ENCODE measurements at places on chromosomes 2 and 18. TPM values are rescaled to one million over a fixed set of nuclear protein-coding genes. Genes with fewer than 3 reads are reported as not detected.
A peak's percentile ranks its signal among the peaks of the same experiment; 100 is the strongest.

The CDK15 gene
- not detected for total RNA-seq

The INPP4A gene
- total RNA-seq, result 40.2 TPM

The MRPL30 gene
- total RNA-seq, result 29.4 TPM

The CHN1 gene
- total RNA-seq, result 5.0 TPM

The AKAIN1 gene
- not detected for total RNA-seq

The ASPRV1 gene
- 1.0 TPM for total RNA-seq

The TRIM54 gene
- total RNA-seq, result 0.25 TPM

DNA sequence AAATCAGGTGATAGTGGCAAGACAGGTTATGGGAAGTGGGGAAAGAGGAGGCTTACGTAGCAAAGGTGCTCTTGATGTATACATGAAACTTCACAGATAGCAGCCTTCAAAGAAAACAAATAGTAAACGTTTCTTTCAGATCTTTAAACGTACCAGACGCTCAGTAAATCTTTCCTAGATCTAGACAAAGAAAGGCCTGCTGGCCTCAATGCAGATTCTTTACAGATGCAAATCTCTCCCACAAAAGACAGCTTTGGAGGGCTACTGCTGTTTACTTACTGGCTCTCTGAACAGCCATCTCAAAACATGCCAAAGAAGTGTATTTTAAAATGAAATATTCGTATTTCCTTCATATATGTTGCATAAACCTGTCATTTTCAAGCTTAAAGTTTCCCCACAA lies 1279.9 kb upstream of the NRXN1 start:
- no peak overlapping the region for H3K4me3 ChIP-seq
- DNase-seq, result no peak
- no peaks in the 10 kb centered on the region for H3K36me3 ChIP-seq
- H3K27me3 ChIP-seq, result no peaks in the 10 kb centered on the region
- H3K4me1 ChIP-seq, result no peaks in the 10 kb centered on the region

- H3K27me3 ChIP-seq, result peaks cover 2% of the 10 kb centered on the region
- H3K27ac ChIP-seq, result no peak overlapping the region
- no peak for DNase-seq
- H3K4me1 ChIP-seq, result no peaks in the 10 kb centered on the region
- H3K36me3 ChIP-seq, result no peaks in the 10 kb centered on the region
- no peak overlapping the region for H3K4me3 ChIP-seq
These were observed 26.2 kb upstream of the SPOPL start for GRCh38 chr2:138475277-138475776.

DNA sequence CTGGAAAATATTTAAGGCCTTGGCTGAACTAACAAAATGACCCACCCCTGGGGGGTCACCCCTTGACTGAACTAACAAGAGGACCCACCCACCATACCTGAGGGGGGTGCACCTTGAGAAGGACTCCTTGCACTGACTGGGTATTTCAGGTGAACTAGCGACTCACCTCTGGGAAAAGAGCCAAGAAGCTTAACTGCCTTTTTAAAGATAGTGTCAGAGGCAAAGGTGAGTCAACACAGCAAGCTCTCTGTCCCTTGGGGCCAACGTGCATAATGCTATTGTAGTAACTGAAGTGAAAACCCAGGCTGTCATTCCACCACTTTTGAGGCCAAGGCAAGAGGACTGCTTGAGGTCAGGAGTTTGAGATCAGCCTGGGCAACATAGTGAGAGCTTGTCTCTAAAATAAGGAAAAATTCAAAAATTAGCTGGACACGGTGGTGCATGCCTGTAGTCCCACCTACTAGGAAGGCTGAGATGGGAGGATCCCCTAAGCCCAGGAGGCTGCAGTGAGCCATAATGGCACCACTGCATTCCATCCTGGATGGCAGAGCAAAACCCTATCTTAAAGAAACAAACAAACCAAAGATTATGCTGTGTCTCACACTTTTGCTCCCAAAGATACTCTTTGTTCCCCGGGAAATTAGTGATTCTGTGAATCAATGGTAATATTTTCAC lies 36.4 kb upstream of the ZCCHC2 start:
- H3K4me1 ChIP-seq, result peaks cover 8% of the 10 kb centered on the region
- H3K4me3 ChIP-seq, result no peak overlapping the region
- H3K27me3 ChIP-seq, result peaks cover 3% of the 10 kb centered on the region
- H3K36me3 ChIP-seq, result no peaks in the 10 kb centered on the region
- H3K27ac ChIP-seq, result no peak overlapping the region
- no peak for DNase-seq

GRCh38 chr18:46042571-46043123 lies 29.4 kb downstream of the PSTPIP2 start:
- H3K27ac ChIP-seq, result peak overlapping the region; percentile 5
- peaks cover 40% of the 10 kb centered on the region for H3K4me1 ChIP-seq
- H3K36me3 ChIP-seq, result peaks cover 22% of the 10 kb centered on the region
- peak; percentile 17 for DNase-seq
- no peaks in the 10 kb centered on the region for H3K27me3 ChIP-seq
- no peak overlapping the region for H3K4me3 ChIP-seq

GRCh38 chr2:10487081-10487740 lies 39.1 kb upstream of the ODC1 start:
- no peaks in the 10 kb centered on the region for H3K4me1 ChIP-seq
- H3K4me3 ChIP-seq, result no peak overlapping the region
- H3K27ac ChIP-seq, result no peak overlapping the region
- H3K36me3 ChIP-seq, result no peaks in the 10 kb centered on the region
- no peak for DNase-seq
- peaks cover 17% of the 10 kb centered on the region for H3K27me3 ChIP-seq

GRCh38 chr2:44939106-44940048 lies 2.1 kb upstream of the SIX3 start:
- no peak overlapping the region for H3K27ac ChIP-seq
- peaks cover 19% of the 10 kb centered on the region for H3K4me1 ChIP-seq
- no peak for DNase-seq
- peaks cover 6% of the 10 kb centered on the region for H3K36me3 ChIP-seq
- H3K4me3 ChIP-seq, result no peak overlapping the region

GRCh38 chr2:127422559-127423477 lies 4.6 kb downstream of the PROC start:
- DNase-seq, result no peak
- no peaks in the 10 kb centered on the region for H3K36me3 ChIP-seq
- H3K27me3 ChIP-seq, result peaks cover 47% of the 10 kb centered on the region
- no peak overlapping the region for H3K27ac ChIP-seq
- peak overlapping the region; percentile 47 for H3K4me3 ChIP-seq

GRCh38 chr2:110866045-110866444 lies 133.7 kb downstream of the ACOXL start:
- peaks cover 6% of the 10 kb centered on the region for H3K36me3 ChIP-seq
- peaks cover 69% of the 10 kb centered on the region for H3K4me1 ChIP-seq
- H3K27me3 ChIP-seq, result peaks cover 20% of the 10 kb centered on the region

GRCh38 chr2:181440919-181441318 lies 16.3 kb upstream of the ITGA4 start:
- no peak overlapping the region for H3K4me3 ChIP-seq
- H3K4me1 ChIP-seq, result peaks cover 58% of the 10 kb centered on the region
- no peaks in the 10 kb centered on the region for H3K27me3 ChIP-seq
- no peaks in the 10 kb centered on the region for H3K36me3 ChIP-seq

GRCh38 chr2:83705146-83705545 lies 753.9 kb downstream of the SUCLG1 start:
- no peak overlapping the region for H3K27ac ChIP-seq
- H3K4me1 ChIP-seq, result no peaks in the 10 kb centered on the region
- DNase-seq, result no peak

DNA sequence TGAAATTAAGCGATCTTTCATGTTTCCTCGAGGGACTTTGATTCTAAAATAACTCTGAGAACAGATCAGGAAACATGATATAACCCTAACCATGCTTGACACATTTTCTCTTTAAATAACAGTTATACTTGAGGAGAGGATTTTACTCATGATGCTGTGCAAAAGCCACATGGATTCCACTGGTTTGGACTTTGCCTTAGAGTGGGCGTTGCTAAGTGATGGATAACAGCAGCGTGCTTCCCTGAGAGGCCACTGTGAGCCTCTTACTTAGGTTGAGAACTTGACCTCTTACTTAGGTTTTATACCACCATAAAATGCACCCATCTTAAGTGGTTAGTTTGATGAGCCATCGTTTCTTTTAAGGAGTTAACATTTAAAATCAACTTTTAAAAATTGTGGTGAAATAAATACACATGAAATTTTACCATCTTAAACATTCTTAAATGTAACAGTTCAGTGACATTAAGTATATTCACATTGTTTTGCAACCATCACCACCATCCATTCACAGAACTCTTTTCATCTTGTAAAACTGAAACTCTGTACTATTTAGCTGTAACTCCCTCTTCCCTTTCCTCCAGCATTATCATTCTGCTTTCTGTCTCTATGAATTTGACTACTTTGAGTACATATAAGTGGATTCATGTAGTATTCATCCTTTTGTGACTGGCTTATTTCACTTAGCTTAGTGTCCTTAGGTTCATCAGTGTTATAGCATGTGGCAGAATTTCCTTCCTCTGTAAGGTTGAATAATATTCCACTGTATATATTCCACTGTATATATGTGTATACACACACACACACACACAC lies 22.6 kb downstream of the ANXA4 start:
- no peak for DNase-seq
- H3K27ac ChIP-seq, result peak overlapping the region; percentile 85

DNA sequence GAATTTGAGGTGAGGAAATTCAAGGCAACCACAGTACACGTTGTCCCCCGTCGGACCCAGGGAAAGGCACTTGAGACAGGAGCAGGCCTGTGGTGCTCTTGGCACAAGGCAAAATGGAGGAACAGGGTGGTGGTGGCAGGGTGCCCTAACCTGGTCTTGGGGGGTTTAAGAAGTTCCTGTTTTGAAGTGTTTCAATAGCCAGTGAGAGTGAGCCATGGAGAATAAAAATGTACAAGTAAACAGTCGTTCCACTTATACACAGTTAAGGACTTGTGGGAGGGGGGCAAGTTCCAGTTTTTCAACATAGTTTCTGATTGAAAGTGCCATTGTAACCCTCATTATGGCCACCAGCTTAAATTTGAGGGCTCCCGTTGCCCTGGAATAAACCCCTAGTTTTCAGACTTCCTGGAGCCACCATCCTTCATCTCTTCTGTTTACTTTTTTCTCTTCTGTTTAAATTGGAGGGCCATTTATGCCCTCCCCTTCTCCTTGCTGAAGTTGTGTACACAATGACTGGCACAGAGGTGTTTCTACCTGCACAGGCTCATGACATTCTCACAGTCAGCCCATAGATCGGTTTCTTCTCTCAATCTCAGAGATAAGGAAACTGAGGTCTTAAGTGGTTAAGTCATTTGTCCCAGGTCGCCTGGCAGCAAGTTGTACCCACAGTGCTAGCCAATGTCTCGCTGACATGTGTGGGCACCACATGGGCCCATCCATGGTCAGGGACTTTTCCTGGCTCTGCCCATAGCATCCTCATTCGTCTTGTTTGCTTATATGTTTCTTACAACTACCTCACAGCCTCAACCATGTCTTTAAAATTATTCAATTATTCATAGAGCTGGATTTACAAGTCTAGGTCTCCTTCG lies 66.0 kb upstream of the ST3GAL5 start:
- peaks cover 12% of the 10 kb centered on the region for H3K4me1 ChIP-seq
- DNase-seq, result no peak
- no peaks in the 10 kb centered on the region for H3K36me3 ChIP-seq
- H3K27me3 ChIP-seq, result peaks cover 7% of the 10 kb centered on the region

DNA sequence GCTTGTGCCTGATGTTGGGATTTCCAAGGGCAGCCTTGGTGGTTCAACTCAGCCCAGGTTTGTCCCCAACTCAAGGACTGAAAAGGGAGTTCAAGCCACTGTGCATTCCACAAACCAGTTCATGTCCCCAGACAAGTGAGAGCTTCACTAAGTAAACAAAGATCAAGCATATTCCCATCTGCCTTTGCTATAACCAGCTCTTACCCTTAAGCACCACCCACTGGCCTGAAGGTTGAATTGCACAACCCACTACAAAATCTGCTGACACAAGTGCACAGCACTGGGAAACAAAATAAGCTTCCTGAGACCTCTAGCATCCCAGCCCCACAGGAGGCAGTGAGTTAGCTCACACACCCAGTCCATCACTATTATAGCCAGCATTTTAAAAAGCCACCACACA lies 516.7 kb downstream of the NR4A2 start:
- H3K27ac ChIP-seq, result no peak overlapping the region
- H3K36me3 ChIP-seq, result no peaks in the 10 kb centered on the region
- H3K4me3 ChIP-seq, result no peak overlapping the region
- no peaks in the 10 kb centered on the region for H3K27me3 ChIP-seq
- no peak for DNase-seq

GRCh38 chr2:150353376-150353775 lies 134.1 kb downstream of the RND3 start:
- H3K4me3 ChIP-seq, result no peak overlapping the region
- no peaks in the 10 kb centered on the region for H3K27me3 ChIP-seq
- H3K4me1 ChIP-seq, result no peaks in the 10 kb centered on the region
- DNase-seq, result no peak

DNA sequence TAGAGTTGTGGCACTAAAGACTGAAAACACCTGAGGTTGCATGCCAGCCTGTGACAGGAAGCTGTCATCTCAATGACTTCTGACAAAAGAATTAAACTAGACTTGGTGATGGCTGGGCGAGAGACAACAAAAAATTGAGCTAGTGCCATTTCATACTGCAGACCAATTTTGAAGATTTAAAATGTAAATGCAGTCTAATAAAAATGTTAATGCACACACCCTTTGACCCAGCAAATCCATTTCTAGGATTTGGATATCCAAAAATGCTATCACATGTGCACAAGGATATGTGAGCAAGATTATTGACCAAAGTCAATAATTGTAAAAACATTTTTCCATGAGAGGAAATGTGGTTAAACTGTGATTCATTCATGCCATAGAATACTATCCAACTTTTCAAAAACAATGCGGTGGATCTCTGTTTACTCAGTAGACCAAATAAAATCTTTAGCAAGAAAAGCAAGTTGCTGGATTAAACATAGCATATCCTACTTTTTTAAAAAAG lies 5.6 kb downstream of the FBXO36 start:
- no peak overlapping the region for H3K4me3 ChIP-seq
- DNase-seq, result no peak
- peaks cover 16% of the 10 kb centered on the region for H3K4me1 ChIP-seq
- no peaks in the 10 kb centered on the region for H3K27me3 ChIP-seq
- H3K27ac ChIP-seq, result no peak overlapping the region

DNA sequence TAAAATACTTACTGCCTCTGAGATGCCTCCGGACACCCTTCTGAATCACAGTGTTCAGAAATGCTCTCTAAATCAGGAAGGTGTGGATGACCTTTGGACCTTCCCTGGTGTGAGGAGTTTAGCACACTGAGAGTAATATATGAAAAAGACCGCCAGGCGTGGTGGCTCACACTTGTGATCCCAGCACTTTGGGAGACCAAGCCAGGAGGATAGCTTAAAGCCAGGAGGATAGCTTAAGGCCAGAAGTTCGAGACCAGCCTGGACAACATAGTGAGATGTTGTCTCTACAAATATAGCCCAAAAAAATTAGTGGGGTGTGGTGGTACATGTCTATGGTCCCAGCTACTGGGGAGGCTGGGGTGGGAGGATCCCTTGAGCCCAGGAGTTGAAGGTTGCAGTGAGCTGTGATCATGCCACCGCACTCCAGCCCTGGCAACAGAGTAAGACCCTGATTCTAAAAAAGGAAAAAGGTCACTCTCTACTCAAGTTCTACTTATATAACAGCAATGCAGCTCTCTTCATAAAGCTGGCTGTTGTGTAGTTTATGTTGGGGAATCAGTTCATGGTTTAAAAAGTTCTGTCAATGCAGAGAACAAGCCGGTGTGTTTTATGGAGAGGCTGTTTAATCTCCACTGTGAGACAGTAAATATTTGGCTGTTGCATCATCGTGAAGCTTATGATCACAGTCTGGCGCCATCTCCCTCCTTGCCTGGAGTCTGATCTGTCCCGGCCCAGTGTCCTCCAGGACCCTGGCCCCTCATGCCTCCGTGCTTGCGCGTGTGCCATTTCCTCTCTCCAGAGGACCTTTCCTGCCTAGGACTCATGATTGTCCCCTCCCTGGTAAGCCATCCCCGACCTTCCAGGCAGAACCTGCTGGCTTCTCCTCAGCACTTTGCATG lies 184.5 kb downstream of the FAM210A start:
- no peak overlapping the region for H3K4me3 ChIP-seq
- peaks cover 15% of the 10 kb centered on the region for H3K4me1 ChIP-seq
- H3K27me3 ChIP-seq, result no peaks in the 10 kb centered on the region
- DNase-seq, result no peak
- H3K27ac ChIP-seq, result no peak overlapping the region
- no peaks in the 10 kb centered on the region for H3K36me3 ChIP-seq
